ENCODE measurements at places on chromosomes 11 and 22.

DNA sequence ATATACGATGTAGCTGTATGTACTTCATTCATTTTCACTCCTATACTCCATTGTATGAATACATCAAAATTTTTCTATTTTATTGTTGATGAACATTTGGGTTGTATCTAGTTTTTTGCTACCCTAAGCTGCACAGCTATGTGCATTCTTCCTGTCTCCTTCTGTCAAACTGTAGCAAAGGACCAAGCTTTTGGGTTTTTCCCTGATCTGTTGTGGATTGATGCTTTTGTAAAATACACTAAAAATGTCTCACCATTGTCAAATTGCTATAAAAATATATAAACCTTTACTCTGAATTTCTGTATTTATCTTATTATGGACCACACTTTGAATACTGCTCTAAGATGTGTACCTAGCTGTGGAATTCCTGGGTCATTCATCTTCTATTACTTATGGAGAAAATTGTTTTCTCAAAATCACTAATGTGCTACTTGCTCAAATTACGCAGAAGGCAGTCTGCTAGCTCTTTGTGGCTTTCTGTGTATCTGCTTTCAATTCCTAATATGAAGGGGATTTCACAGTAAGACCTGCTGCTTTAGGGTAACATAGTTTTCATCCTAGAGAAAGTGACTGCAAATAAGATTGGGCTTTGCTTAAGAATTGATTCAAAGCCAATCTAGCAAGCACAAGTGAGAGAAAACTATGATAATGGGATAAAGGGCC lies 123.4 kb downstream of the CYP2R1 start:
- no peak for DNase-seq

GRCh38 chr11:9176136-9176535 lies 84.7 kb upstream of the SCUBE2 start:
- no peak for DNase-seq

DNA sequence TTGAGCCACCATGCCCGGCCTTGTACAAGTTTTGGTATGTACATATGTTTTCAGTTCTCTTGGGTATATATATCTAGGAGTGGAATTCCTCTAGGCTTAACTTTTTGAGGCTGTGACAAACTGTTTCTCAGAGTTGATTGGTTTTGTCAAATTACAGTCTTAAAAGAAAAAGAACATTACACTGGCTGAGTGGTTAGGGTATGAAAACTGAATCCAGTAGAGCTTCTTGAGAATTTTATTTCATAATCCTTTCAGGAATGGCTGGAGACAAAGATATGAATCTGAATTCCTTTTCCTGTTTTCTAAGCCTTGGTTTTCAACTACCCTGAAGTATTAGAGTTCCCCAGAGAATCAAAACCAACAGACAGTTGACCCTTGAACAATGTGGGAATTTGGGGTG lies 6.5 kb downstream of the METTL15 start:
- DNase-seq, result no peak

DNA sequence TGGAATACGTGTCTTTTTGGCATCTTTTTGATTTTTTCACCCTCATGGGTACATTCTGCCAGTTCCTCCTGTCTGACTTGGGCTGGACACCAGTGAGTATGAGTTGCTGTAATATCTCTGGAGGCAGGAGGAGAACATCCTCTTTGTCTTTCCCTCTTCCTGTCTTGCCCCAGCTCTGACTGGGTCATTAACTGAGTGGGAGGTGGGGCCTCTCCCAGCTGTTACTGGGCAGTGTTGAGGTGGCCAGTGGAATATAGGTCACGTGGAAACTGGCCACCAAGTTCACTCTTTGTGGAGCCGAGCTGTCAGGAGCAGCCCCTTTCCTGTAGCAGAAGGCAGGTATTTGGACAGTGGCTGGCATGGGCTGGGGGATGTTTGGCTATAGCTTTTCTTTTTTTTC lies 2.2 kb downstream of the GLB1L2 start:
- DNase-seq, result no peak

DNA sequence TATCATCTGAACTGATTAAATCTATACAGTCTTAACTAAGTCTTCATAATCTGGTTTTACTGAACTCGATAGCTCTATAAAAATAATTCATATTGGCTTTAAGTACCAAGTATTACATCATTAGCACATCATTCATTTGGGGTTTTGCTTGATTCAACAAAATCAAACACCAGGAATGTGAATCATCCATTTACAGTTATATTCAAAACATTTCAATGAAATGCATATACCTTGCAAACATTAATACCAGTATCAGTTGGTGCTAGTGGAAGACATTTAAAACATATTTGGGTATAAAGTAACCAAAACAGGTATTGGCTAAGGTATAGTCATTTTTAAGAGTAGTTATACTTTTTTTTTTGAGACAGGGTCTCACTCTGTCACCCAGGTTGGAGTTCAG lies 12.2 kb upstream of the CCDC89 start:
- no peak for DNase-seq

GRCh38 chr22:29129808-29130140 lies 56.9 kb downstream of the KREMEN1 start:
- no peak for DNase-seq

- DNase-seq, result no peak
Observed at GRCh38 chr11:45913514-45913913, 4.2 kb downstream of the PEX16 start.

DNA sequence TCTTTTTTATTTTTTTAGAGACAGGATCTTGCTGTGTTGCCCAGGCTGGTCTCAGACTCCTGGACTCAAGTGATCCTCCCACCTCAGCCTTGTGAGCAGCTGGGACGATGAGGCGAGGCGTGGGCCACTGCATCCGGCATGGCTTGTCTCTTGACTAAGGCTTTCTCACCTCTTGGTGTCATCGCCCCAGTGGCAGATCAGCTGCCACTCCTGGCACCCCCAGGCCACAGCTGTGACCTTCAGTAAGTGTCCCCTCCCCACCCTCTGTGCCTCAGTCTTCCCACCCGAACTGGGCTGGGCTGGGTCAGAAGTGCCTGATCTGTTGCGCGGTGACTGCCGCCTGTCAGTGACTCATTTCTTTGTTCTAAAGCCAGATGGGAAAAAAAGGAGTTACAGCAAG lies 3.6 kb downstream of the SYNGR1 start:
- no peak for DNase-seq

DNA sequence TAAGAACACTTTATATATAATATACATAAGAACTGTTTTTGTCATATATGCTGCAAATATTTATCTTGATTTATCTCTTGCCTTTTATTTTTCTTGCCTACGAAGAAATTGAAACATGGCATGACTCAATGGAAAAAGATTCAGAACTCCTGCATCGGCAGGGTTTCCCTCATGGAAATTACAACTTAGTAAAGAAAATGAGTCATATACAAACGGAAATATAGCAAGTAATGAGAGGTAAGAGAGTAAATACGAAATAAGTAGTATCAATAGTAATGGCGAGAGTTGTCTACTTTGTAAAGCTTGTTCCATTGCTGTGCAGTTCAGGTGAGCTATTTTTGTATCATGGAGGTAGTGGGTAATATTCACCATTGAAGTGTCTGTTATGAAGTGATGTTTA lies 350.4 kb downstream of the DDX10 start:
- no peak for DNase-seq

GRCh38 chr11:2768471-2769408 lies 68.9 kb upstream of the KCNQ1OT1 start:
- no peak for DNase-seq

GRCh38 chr11:23684701-23685100 lies 812.2 kb upstream of the LUZP2 start:
- DNase-seq, result no peak

GRCh38 chr11:68099474-68100405 lies 21.4 kb downstream of the CHKA start:
- DNase-seq, result no peak

DNA sequence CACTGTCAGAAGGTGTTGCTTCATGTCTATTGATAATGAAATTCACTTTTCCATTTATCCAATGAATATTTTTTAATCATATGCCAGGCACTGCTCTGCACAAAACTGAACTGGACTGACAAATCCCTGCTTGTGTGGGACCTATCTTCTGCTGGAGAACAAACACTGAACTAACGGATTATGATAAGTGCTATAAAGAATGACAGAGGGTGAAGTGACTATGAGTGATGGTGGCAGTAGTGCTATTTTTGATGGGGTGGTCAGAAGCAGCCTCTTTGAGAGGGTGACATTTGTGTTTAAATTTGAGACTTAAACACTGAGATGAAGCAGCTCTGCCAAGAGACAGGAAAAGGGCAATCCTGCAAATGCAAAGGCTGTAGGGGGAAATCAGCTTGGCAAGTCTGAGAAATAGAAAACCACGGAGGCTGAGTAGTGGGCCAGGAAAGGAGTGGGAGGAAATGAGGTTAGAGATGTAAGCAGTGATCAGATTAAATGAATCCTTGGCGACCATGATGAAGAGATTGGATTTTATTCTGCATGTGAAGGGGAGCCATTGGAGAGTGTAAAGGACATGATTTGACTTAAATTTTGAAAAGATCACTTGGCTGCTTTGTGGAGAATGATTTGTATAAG lies 6.0 kb downstream of the TBCEL start:
- DNase-seq, result no peak

- no peak for DNase-seq
Observed at GRCh38 chr11:86132667-86133249, 63.9 kb upstream of the PICALM start.

GRCh38 chr11:65115361-65116082 lies 2.0 kb downstream of the ZNHIT2 start:
- DNase-seq, result no peak

DNA sequence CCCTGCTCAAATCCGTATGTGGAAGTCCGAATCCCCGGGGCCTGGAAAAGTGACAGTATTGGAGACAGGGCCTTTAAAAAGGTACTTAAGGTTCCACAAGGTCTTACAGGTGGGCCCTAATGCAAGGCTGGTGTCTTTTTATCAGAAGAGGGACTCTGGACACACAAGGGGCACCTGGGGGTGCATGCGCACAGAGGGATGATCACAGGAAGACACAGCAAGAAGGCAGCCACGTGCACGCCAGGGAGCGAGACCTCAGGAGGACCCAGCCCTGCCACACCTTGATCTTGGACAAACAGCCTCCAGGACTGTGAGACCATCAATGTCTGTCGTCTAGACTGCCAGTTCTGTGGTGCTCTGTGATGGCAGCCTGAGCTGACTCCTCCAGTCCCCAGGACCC lies 96.5 kb downstream of the SHANK2 start:
- no peak for DNase-seq

DNA sequence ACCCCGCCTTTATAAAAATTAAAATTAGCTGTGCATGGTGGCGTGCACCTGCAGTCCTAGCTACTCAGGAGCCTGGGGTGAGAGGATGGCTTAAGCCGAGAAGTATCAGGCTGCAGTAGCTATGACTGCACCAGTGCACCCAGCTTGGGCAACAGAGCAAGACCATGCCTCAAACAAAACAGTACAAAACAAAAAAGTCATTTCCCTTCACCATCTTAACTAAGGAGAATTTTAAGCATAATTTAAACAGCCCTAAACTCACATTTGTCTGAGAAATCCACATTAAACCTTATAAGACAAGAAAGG lies 23.3 kb upstream of the TFIP11 start:
- DNase-seq, result no peak

DNA sequence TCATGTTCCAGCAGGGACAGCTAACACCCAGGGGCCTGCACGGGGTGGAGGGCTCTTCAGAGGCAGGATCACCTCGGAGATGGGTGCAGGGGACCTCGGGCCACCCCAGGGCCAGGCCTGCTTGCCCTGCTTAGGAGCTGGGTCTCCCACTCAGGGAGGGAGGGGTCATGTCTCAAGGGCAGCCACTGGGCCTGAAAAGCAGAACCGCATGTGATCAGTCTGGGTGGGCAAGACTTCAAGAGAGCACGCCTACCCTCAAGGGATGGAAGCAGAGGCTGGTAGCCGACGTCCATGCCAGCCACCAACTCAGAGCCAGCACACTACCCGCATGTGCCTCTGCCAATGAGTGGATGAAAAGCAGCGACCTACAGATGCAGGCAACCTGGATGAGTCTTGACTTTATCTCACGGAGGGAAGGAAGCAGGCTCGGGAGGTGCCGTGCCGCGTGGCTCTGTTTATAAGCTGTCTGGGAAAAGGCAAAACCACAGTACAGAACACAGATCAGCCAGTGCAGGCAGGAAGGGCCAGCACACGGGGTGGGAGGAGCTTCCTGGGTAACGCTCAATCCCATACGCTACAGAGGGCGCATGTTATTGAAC lies 16.0 kb downstream of the TBX1 start:
- DNase-seq, result no peak

DNA sequence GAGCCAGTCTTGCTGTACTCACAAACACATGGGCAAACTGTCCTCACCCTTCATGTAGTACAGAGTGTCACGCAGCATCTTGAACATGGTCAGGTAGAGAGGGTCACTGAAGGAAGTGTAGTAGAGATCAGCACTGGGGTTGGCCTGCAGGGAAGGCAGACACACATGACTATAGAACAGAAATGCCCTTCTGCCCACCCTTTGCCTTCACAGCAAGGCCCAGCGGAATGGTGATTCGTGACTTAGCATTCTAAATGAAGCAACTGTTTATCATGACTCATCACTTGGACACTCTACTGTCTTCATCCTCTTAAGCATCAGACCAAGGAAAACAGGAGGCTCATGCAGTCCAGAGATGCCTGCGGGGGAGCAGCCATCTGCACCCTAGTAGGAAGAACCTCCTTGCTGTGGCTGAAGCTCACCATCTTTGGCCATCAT lies 33.4 kb downstream of the SERPIND1 start:
- no peak for DNase-seq

- DNase-seq, result no peak
Observed at GRCh38 chr11:32108576-32108975, 17.7 kb downstream of the RCN1 start.

DNA sequence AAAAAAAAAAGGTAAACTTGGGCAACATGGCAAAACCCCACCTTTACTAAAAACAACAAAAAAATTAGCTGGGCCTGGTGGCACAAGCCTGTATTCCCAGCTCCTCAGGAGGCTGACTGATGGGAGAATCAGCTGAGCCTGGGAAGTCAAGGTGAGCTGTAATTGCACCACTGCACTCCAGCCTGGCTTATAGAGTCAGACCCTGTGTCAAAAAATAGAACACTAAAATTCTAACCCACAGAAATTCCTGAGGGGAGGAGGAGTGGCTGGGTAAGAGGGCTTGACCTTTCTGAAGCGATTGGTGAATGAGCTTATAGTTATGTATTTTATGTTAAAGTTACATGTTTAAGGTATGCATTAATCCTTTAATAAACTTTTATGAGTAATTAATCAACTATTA lies 53.3 kb downstream of the FAT3 start:
- DNase-seq, result no peak

DNA sequence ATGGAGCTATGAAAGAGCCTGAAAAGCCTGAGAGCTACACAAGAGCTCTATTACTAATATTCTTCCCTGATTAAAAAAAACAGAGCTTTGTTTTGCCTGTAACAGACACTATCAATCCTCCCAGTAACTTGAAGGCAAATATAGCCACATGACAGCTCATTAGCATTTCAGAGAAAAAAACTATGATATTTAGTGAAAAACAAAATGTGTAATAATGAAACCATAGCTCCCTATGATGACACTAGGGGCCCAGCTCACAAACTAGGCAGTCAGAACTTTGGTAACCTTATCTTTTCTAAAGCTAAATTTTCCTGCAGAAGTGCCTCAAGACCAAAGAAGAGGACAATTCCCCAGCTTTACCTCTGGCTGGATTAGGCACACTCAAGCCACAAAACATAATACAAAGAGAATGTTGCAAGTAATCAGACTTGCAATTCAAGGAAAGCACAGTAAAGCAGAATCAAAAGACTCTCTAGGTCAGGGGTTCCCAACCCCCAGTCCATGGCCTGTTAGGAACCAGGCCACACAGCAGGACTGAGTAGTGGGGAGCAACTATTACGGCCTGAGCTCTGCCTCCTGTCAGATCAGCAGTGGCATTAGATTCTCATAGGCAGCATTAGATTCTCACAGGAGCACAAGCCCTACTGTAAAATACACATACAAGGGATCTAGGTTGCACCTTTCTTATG lies 53.3 kb downstream of the MRTFA start:
- no peak for DNase-seq

GRCh38 chr11:68831124-68831523 lies 10.6 kb downstream of the CPT1A start:
- DNase-seq, result no peak

Data from SK-N-DZ (cell line).